ENCODE measurements at places on chromosomes 4 and X.

GRCh38 chr4:89657931-89658700 is 178.8 kb downstream of the SNCA start:
- DNase-seq: no peak

- DNase-seq: no peak
Observed at GRCh38 chr4:123564758-123565346, 168.3 kb downstream of the SPRY1 start.

DNA sequence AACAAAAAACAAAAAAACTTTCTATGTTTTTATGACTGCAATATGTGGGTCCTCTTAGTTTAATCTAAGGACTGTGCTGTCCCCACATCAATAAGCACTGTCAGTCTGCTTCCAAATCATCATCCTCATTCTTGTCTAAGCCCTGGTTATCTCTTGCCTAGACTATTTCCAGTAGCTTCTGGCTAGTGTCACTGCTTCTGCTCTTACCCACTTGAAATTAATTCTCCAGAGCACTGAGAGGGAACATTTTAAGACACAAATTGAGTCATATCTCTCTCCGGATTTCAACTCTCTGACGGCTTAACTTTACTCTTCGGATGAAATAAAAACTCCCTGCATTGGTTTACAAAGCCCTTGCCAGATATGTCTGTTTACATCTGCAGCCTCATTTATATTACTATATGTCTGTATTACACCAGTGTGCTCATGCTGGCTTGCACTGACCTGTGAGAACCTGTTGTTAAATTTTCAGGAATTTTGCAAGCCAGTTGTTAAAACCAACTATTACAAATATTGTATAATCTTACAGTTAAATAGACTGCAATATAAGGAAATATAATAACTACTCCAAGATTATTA is 345.9 kb downstream of the ADGRL3 start:
- no peak for DNase-seq

- no peak for DNase-seq
Observed at GRCh38 chr4:181509073-181509472, 734.1 kb upstream of the TENM3 start.

DNA sequence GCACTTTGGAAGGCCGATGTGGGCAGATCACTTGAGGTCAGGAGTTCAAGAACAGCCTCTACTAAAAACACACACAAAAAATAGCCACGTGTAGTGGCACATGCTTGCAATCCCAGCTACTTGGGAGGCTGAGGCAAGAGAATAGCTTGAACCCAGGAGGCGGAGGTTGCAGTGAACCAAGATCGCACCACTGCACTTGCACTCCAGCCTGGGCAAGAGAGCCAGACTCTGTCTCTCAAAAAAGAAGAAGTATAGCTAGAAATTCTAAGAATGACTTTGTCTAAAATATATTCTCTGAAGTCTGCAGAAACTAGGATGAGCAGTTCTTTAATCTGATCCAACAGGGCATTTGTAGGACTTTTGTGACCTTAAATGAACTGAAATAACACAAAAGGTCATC is 17.4 kb downstream of the RBM47 start:
- DNase-seq: no peak

DNA sequence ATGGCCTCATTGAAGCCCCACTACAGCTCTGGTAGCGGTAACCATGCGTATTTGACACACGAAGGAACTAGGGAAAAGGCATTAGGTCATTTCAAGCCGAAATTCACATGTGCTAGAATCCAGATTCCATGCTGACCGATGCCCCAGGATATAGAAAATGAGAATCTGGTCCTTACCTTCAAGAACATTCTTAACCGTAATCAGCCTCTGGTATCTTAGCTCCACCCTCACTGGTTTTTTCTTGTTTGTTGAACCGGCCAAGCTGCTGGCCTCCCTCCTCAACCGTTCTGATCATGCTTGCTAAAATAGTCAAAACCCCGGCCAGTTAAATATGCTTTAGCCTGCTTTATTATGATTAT is 876 bp downstream of the HPRT1 start:
- no peak for DNase-seq

All from sigmoid colon (tissue), 7 donors.